ENCODE measurements at places on chromosomes 12 and 14.

- DNase-seq, result no peak
These were observed 27.5 kb upstream of the ACTR6 start for GRCh38 chr12:100173111-100173510.

DNA sequence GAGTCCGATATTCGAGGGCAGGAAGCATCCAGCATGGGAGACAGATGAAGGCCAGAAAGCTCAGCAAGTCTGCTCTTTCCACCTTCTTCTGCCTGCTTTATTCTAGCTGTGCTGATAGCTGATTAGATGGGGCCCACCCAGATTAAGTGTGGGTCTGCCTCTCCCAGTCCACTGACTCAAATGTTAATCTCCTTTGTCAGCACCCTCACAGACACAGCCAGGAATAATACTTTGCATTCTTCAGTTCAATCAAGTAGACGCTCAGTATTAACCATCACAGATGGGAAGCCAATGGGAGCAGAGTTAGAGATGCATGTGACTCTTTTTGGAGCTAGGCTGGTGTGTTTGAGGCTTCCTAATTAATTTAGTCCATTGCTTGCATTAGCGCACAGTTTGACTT is 17.0 kb downstream of the C12orf75 start:
- no peak for DNase-seq

DNA sequence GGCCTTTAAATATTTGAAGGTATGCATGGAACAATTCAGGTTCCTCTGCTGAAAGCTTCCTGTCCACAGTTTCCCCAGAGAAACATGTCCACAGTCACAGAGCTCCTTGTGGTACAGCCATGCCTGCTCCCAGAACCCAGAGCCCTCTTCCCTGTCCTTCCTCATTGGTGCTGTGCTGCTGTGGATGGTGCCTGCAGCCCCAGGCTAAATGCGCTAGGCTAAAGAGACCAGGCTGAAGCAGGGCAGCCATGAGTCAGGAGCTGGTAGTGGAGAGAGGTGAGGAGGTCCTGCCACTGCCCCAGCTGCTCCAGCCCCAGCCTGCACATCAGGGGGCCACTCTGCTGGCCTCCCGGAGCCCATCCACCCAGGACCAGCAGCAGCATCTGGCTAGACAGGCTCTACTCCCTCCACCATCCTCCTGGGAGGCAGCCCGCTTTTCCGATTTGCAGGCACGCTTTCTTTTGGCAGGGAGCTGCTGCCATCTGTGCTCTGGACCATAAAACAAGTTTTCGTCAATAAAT is 65.4 kb upstream of the DDX11 start:
- no peak for DNase-seq

GRCh38 chr12:116406529-116406928 is 129.0 kb upstream of the MED13L start:
- peak; percentile 10 for DNase-seq

DNA sequence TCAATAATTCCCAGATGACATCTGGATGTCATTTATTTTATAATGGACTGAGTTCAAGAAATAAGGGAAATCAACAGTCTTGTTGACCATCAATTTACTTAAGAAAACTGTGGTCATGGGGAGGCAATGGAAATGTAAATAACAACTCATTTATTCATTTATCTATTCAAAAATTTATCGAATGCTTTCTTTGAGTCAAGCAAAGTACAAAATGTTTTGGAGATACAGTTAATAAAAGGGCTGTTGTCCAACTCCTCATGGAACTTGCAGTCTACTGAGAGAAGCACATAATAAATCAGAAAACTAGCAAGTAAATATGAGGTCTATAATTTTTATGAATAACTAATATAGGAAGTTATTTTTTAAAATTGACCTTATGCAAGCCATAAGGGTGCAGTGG is 65.5 kb upstream of the KITLG start:
- DNase-seq, result no peak

- DNase-seq, result no peak
These were observed 315 bp downstream of the ABCD2 start for GRCh38 chr12:39619316-39619659.

- peak; percentile 35 for DNase-seq
These were observed 593 bp downstream of the UNC119B start for GRCh38 chr12:120710805-120711296.

GRCh38 chr12:112788205-112788604 is 3.3 kb upstream of the RPH3A start:
- DNase-seq, result no peak

DNA sequence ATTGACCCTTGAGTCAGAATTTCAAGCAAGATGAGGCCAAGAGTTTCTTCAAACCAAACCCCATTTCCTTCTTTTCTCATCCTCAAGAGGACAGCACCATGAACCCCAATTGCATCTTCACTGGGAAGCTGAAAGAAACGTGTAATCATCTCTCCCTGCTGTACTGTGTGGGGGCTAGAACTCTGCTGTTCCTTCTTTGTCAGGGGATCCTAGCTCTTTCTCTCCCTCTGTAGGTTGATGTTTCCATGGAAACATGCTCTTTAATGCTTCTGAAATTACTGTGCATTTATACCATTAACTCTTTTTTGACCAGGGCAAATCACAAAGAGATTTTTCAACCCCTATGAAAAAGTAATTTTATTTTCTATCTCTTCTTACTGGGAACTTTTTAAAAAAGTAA is 295.1 kb downstream of the GRIN2B start:
- no peak for DNase-seq

DNA sequence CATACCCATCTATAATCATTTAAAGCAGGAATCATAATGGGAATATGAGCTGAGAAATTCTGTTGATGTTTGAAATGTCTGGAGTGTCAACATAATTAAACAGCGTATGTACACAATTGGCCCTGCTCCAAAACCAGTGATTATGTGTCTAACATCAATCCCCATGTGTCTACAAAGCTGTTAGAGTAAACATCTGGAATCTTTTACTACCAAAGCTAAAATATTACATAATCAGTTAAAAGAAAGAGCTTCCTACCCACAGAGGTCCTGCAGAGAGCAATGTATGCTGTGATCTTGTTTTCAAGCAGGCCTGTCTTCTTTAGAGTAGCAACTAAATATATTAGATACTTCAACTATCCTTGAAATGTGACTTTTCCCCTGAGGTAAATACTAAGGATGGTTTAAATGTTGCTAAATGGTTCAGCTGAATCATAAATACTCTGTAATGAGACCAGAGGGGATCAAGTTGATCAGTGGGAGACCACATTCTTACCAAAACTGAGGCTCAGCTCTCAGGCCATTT is 74.3 kb downstream of the RASSF8 start:
- no peak for DNase-seq

DNA sequence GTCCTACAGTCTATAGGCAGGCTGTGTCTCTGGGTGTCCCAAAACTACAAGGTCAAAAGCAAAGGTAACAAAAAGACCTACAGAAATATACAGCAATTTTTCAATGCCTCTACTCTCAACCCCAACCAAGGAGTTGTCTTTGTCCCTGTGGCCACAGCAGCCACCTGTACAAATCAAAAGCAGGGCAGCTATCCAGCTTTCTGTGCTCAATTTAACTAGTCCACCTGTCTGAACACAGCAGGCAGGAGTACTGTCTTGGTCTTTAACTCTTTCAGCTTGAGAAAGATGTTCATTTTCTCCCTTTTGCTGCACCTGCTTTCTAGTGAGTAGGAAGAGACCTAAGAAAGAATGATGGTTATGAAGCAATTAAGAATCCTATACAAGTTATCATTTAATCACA is 19.7 kb downstream of the GDF11 start:
- no peak for DNase-seq

DNA sequence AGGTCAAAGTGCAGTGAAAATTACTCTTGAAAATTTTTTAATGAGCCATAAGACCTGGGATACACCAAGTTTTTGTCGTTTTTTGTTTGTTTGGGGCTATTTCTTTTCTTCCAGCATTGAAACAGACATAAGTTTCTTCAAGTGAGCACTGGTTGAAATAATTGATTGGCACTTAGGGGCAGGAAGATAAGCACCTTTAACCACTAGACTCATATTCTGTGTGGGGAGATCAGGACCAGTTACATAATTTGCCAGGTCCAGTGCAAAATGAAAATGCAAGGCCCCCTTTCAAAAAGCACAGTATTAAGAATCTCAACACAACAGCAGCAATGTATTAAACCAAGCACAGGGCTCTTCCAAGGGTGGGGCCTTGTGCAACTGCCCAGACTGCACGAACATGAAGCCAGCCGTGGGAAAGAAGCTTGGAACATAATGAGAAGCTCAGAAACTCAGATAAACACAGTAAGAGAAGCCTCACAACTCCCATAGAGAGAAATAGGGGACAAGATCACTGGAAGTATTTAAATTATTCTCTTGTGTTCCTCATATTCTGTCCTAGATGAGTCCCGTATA is 3.2 kb upstream of the TCP11L2 start:
- DNase-seq, result no peak

GRCh38 chr12:123288751-123289346 is 17.2 kb upstream of the CDK2AP1 start:
- DNase-seq, result no peak

Measured in CD4-positive, alpha-beta T cell treated with Interferon alpha-2 for 1 hour (primary cell).